Left renal cortex interstitium (tissue), 4 donors: ENCODE measurements at places on chromosomes 7 and 10. TPM values are rescaled to one million over a fixed set of nuclear protein-coding genes. Genes with fewer than 3 reads are reported as not detected.

Gene EBF3
- 2.3 TPM for polyA plus RNA-seq

DNA sequence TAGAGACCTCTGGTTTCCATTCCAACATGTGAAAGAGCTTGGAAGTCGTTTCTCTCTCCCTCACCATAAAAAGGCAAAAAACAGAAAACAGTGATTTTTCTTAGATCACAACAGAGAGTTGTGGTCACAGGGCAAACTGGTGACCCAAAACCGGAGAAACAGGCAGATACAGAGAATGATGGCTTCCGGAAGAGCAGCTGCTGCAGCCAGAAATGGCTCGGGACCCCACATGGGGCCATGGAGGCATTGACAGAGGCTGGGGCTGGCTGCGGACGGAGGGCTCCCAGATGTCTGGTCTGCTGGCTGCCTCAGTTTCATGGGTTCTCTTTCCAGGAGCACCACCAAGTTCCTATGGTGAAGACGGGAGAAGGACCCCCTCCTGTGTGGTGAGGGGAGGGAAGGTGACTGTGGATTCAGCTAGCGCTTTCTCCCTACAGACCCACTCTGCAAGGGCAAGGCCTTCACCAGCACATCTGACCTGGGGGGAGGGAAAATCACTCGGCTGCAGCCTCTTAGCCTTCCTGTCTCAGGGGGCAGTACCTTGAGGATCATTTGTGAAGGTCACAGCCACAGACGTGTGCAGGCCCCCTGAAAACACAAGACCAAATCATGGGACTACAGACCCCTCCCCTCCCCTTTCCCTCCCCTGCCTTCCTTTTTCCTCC is 81.4 kb downstream of the WDR37 start:
- DNase-seq: no peak

DNA sequence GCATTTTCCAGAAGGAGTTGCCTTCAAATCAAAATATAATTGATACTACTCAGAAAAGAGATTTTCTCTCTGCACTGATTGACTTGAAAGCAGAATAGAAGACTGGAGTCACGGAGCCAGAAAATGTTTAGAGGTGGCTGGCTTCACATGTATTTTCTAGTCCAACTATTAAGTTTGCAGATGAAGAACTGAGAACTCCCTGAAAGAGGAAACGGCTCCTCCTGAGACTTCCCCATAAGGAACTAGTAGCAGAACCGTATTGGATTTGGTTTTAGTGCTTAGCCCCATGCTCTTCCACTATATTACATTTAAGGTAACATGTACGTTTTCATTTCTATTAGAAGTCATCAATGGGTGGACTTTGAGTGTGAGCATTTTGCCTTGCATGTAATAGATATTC is 946.3 kb downstream of the CNTNAP2 start:
- DNase-seq: no peak

- DNase-seq: no peak
Measured at GRCh38 chr10:15280462-15280861, 90.6 kb downstream of the FAM171A1 start.

- DNase-seq: no peak
Measured at GRCh38 chr7:151172273-151173141, 5.0 kb upstream of the GBX1 start.
